ENCODE measurements at places on chromosomes 4 and X.

GRCh38 chr4:102420563-102421398 lies 75.5 kb upstream of the SLC39A8 start:
- DNase-seq: no peak

DNA sequence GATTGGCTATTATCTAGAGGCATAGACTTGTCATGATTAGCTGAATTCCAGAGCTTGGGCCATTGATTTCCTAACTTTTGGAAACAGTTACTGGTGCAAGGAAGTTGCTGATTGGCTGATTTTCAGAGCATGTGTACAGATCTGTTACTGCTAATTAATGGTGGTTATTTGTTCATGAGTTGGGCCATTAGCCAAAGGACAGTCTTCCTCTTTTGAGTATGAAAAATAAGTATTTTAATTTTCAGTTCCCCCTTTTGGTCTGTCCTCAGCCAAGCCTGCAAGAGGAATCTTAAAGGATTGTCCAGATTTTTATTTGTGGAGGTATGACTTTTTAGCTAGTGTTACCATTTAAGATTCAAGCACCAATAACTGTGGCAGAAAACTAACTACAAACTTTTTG lies 7.0 kb upstream of the DSPP start:
- DNase-seq: no peak

DNA sequence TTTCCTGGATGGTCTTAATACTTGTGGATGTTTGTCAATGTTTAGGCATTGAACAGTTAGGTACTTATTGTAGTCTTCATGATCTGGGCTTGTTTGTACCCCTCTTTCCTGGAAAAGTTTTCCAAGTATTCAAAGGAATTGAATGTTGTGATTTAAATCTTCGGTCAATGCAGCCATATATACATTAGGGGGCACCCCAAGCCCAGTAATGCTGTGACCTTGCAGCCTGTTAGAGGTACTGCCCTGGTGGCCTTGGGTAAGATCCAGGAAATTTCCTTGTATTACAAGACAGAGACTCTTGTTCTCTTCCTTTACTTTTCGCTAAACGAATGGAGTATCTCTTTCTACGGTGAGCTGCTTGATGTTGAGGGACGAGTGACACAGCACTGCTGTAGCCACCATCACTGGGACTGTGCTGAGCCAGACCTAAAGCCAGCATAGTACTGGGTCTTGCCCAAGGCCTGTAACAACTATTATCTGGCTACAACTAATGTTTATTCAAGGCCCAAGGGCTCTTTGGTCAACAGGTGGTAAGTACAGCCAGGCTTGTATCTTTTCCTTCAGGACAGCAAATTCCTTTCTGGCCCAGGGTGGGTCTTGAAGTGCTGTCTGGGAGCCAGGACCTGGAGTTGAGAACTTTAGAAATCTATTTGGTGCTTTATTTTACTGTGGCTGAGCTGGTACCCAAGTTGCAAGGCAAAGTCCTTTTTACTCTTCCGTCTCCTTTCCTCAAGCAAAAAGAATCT lies 118.3 kb upstream of the ATOH1 start:
- DNase-seq: no peak

DNA sequence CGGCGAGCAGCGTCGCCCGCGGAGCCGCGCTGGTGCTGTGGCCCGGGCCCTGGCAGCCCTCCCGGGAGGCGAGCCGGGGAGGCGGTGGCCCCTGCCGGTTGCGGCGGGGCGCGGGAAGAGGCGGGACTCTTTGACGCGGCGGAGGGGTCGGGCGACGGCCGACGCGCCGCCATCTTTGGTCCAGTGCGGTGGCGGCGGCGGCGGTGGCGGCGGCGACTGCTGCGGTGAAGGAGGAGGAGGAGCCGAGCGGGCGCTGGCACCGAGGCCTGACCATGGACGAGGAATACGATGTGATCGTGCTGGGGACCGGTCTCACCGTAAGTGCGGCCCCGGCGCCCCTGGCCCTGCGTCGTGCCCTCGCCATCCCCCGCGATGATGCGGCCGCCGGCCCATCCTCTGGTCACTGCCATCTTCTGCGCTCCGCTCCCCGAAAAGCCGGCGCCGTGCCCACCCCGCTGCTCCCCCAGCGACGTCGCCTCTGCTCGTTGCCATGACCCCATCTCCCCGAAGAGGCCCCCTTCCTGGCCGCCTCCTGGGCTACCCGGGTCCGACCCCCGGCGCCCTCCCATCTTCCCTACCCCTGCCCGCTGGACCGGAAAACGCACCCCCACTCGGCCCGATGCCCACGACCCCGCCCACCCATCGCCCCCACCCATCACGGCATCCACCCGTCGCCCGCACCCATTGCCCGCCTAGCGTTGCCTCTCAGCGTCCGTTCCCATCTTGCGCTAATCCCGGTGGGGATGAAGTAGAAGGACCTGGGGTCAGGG lies at the start of gene GDI1:
GDI1 (plus strand) TSS at position 172 of the 770 bp plus-strand sequence; CDS start at position 273, 101 bp downstream.
- DNase-seq: peak; percentile 33

- peak; percentile 53 for DNase-seq
These were observed 175.6 kb upstream of the MAGEB2 start for GRCh38 chrX:30039768-30040167.

DNA sequence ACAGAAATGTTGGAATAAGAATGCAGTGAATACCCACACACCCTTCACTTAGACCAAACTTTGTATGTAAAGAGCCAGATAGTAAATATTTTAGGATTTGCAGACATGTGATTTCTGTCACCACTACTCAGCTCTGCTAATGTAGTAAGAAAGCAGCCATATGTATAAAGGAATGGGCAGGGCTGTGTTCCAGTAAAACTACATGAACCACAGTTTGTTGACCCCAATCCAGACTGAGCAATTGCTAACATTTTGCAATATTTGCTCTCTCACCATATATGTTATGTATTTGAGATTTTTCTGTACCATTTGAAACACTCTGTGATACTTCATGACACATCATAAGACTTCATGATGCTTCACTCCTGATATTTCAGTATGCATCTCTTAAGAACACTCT lies 32.0 kb upstream of the TBC1D1 start:
- DNase-seq: no peak

DNA sequence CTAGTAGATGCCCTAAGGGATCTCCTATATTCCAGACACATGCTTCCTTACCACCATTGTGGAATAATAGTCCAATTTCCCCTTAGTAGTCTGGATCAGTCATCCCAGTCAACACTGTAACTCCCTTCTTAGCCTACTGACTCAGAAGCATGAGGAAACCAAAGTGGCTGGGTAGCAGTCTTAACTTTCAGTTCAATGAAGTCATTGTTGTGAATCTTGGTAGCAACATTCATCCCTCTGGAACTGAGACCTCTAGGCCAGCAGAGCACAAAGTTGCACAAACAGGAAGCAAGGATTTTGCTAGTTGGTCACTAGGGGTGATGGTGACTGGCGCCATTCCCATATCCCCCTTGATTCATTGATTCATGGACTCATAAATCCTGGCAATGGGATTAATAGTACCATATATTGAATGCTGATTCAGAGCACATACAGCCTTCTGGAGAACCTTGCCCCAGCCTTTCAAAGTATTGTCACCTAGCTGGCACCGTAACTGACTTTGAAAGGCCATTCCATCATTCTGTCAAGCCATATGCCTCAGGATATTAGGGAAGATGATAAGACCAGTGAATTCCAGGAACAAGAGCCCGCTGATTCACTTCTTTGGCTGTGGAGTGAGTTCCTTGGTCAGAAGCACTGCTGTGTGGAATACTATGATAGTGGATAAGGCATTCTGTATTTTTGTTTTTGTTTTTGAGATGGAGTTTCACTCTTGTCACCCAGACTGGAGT lies 19.7 kb upstream of the GPAT3 start:
- peak; percentile 8 for DNase-seq

- no peak for DNase-seq
These were observed 21.3 kb downstream of the MTNR1A start for GRCh38 chr4:186534056-186534455.

DNA sequence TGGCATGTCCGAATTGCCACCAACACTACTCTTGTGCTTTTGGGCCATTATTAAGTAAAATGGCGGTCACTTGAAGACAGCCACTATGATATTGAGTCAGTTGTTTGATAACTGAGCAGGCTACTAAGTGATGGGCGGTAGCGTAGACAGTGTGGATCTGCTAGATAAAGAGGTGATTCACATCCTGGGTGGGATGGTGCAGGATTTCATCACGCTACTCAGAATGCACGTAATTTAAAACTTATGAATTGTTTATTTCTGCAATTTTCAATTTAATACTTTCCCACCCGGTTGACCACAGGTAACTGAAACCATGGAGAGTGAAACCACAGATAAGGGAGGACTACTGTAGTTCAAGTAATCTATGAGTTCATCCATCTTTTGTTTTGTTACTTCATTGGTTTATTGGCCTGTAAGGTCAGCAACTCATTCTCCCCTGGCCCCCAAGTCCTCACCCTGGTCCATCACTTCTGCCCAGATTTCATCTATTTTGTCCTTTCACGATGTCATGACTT lies 2.9 kb downstream of the ARAF start:
- no peak for DNase-seq

GRCh38 chr4:95732061-95732460 lies 107.8 kb upstream of the PDHA2 start:
- no peak for DNase-seq

- no peak for DNase-seq
These were observed 10.1 kb downstream of the PAPSS1 start for GRCh38 chr4:107709916-107710315.

GRCh38 chr4:3781193-3781886 lies 15.2 kb downstream of the ADRA2C start:
- no peak for DNase-seq

DNA sequence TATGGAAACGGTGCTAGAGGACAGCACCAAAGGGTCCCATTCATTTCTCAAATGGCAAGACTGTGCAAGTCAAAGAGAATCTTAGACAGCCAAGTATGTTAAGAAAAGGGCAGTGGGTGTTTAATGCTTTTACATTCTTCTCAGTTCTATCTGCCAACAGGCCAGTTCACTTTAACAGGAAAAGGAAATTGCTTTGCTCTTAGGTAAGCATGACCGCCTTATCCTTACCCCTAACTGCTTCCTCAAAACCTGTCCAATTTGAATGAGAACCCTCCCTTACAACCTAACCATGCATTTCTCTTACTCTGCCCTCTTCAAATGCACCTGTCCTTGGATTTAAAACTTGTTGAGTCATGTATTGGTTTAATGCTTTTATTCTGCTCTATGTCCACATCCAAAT lies 44.5 kb upstream of the BLTP1 start:
- DNase-seq: no peak

- no peak for DNase-seq
These were observed 381.6 kb upstream of the CPEB2 start for GRCh38 chr4:14620567-14621141.

GRCh38 chrX:42127563-42127962 lies 204.2 kb upstream of the CASK start:
- DNase-seq: no peak

DNA sequence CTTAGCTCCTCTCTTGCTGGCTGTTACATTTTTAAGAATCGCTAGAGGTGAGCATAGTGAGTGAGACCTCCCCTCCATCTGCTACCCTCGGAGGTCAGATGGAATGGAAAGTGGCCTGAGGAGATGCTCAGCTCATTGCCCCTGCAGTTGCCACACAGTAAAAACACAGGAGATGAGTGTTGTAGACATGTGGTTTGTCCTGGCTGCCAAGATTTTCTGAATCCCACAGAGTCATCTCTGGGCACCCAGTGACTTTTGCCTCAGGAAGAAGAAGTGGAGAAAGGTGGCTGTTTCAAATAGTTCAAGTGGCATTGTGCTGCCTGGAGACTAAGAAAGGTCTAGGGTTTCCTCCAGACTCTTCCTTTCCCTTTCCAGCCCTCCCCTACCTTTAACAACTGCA lies 271.0 kb downstream of the STK32B start:
- no peak for DNase-seq

GRCh38 chr4:85151786-85152185 lies 185.3 kb upstream of the WDFY3 start:
- no peak for DNase-seq

DNA sequence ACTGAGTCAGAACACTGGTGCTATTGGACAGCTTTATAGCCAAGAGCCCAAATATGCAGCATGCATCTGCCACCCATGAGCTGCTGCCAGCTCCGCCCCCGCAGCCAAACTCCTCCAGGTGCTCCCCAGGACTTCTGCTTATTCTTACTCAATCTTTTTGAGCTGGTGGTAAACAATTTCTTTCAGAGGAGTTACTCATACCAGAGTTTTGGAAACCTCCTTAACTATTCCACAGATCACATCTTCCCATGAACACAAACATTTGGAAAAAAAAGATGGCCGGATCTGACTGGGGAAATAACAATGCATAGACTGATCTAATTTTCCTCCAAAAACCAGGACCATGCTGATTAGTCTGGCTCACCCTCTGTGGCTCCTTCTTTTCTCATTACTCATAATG lies 399.9 kb downstream of the GPM6A start:
- peak; percentile 16 for DNase-seq

DNA sequence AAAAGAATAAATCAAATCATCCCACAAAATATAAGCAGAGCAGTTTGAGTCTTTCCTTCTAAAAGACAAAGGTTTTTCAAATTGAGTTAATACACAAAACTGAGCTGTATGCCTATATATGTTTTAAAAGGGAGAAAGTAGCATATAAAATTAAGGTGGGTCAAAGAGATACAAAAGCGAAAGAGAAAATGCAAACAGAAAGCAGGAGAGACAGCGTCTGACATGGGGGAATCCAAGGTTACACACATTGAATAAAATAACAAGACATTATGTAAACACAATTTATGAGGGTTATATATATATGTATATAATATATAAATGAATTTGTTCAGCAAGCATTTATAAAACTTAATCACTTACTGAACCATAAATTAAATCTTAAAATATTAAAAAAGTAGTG lies 276.1 kb upstream of the LCORL start:
- no peak for DNase-seq

DNA sequence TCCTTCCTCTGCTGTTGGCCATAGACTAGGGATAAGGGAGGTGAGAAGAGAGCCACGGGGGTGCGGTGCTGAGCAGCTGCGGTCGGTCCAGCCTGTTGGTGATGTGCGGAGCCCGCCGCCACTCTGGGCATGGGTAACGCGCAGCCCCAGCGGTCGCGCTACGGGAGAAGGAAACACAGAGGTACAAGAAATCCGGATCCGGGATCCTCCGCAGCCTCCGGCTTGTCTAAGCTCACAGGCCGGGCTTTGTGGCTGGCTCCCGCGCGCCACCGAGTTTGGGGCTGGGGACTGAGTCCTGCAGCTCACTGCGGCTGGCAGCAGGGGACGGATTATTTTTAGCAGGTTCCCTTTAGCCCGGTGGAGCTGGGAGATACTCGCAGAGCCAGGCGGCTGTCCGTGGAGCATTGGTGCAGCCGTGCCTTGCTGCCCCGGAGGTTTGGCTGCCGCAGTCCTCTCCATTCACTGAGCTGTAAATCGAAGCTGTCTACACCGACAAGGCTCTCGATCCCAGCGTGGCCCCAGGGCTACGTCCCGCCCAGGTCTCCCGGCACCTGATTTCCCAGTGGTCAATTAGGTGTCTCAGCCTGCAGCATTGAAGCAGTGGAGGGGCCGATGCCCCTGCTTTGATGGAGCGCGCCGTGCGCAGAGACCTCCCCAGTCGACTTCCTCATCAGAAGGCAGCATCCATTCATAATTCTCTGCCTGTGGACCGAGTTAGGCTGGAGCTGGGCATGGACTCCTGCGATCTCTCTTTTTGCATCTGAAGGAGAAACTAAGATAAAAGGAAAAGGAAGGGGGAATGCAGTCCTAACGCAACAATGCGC lies 81.9 kb upstream of the SCML1 start:
- DNase-seq: no peak

Measured in fibroblast of skin of left quadriceps (primary cell).